Testis (tissue), 5 donors: ENCODE measurements at places on chromosomes 12 and 14. TPM values are rescaled to one million over a fixed set of nuclear protein-coding genes. Genes with fewer than 3 reads are reported as not detected.

Gene CAPZA3
- total RNA-seq, result 186 TPM

Gene TMTC1
- 11.5 TPM for total RNA-seq

Gene ST8SIA1
- total RNA-seq, result 12.0 TPM

GRCh38 chr12:126157575-126157966, 1092.3 kb downstream of the AACS start:
- no peak for DNase-seq

Gene ZDHHC22
- total RNA-seq, result 1.7 TPM

DNA sequence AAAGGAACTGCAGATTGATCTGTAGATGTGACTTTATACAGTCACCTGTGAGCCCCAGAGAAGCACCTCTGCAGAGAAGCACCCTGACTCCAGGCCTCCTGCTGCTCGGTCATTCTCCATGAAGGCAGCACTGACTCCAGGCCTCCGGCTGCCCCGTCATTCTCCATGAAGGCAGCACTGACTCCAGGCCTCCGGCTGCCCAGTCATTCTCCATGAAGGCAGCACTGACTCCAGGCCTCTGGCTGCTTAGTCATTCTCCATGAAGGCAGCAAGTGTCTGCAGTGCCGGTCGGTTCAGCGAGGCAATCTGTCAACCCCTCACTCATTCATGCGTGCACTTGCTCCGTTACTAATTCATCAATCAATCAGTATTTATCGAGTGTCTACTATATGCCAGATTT, 160.3 kb downstream of the PIWIL1 start:
- no peak for DNase-seq

Gene NANOG
- total RNA-seq, result 1.1 TPM

DNA sequence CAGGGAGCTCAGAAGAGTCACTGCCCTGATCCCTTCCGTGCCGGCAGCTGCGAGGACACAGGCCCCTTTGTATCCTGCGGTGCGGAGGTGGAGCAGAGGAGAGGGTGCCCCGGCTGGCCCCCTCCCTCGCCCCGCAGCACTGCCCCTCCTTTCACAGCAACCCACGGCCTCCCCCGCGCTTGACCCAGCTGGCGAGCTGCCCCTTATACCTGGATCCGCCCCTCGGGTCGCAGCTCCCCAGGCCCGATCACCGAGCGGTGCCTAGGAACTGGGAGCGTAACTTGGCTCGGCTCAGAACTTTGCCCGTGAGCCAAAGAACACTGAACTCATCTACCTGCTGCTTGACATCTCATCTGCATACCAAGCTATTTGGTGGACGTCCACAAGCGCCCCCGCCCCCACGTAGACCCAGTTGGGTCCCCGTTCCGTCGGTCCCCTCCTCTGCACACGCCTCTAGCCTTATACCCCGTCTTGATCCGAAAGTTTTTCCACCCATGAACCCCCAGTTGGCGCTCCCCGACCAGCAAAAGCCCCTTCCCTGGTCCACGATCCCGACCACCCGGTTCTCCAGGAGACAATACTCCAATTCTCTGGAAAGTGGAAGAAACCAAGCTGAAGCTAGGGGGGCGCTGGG, 697 bp upstream of the DNAJC14 start:
- peak; percentile 66 for DNase-seq

GRCh38 chr12:90299121-90299520, 590.5 kb upstream of the ATP2B1 start:
- DNase-seq, result no peak

DNA sequence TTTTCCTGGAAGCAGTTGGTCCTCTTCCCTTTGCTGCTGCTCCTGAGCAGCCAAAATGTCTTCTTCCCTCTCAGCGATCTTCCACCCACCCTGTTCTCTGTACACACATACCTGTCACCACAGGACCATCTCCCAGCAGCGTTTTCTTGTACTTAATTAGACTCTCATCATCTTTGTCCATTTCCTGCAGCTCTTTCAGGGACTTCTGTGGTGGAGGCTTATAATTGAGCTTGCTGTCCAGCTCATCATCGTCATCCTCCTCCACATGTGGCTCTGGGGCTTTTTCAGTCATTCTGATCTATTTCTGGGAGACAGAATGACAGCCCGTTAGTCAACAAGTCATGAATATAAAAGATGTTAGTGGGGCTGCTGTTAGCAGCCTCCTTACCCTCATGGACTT, 11.0 kb downstream of the ARHGDIB start:
- no peak for DNase-seq

DNA sequence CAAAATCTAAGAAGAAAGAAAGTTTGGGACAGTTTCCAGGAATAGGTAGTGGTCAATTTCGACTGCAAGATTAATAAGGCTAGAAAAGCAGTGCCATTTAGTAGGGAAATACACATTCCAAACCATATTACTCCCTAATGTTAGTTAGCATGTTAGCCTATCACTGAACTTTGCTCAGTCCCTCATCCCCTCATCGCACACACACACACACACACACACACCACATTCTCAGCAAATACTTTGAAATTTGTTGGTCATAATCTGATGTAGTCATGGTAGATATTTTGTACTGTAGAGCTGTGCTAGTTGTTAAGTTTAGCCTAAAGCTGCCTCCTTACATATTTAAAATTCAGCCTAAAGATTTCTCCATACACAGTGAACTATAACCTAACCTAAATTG, 64.0 kb downstream of the MYF5 start:
- DNase-seq, result no peak

DNA sequence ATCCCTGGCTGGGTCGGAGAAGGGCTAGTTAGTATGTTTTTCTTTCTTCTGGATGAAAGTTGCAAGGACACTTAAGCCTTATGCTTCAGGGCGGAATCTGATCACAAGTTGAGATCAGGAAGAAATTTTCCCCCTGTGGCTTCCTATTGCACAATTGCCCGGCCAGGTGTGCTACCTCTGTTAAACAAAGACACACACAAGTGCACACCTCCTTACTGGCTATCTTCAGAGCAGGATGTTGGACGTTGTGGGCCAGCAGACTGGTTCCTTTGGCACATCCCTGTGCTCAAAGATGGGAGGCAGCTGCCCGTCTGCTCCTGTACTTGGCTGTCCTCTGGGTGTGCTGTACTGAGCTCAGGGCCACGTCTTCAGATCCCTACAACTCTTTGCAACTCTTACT, 19.1 kb downstream of the ETV6 start:
- DNase-seq, result no peak

DNA sequence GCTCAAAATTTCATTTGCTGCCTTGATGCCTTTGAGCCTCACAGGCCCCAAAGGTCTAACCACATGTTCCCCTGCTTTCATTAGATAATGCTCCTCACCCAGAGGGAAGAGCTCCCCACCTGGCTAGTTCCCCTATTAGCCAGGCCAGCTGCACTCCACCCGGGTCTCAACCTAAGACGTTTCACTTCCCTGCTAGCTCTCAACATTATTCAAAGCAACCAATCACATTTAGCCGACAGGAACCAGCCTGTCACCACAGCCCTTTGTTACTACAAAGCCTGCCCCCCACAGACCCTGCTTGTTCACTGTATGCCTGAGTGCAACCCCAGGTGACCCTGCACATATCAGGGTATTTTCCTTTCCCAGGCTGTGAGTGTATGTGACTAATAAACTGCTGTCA, 78.6 kb downstream of the SLC15A5 start:
- no peak for DNase-seq

- DNase-seq, result no peak
Measured at GRCh38 chr14:101587441-101587911, 26.2 kb downstream of the DIO3 start.

Gene PRB2
- 0.62 TPM for total RNA-seq

Gene SLC17A8
- total RNA-seq, result 0.37 TPM

Gene RTL1
- 0.94 TPM for total RNA-seq

DNA sequence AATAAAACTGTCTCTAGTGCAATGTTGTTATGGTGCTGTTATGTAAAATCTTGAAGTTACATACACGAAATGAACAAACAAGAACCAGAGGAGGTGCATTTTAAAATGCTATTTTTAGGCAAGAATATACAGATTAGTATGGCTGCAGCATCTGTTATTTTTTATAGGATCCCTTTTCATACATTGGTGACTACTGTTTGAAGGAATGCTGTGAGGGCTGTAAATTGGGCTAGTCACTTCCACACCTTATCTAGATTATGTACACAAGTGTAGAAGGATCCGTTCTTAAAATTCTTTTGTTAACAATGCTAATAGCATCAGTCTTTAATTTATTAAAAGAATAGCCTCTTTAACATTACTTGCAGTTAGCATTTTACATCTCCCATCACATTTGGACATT, 284.3 kb upstream of the MDGA2 start:
- no peak for DNase-seq

Gene GAS2L3
- 11.8 TPM for total RNA-seq

GRCh38 chr12:12221560-12221959, 45.3 kb downstream of the LRP6 start:
- DNase-seq, result no peak

DNA sequence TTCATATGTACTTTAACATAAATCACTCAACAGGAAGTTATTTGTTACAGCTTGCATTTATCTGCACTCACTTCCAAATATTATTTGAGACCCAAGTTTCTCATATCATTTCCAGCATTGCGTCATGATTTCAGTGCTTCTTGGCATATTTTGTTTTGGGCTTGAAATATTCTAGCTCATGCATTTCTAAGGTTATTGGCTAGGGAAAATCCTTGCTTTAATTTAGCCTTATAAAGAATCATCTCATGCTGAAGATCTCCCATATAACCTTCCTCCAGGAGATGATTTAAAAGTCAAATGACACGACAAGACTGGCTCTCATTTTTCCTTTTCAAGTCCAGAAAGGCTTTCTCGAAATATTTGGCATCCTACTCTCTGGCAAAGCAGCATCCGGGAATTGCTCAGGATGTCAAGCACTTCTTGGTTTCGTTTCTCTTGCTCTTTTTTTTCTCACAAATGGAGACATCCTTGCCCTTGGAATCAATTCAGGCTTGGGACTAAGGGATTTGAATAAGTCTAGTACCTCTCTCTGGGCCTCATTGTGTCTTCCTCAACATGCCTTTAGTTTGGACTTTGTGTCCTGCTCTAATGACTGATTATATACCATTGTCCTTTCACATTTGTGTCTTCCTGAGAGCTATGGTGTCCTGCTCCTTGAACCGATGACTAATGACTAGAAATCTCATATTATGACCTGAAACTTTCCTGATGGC, 295.0 kb downstream of the RMST start:
- DNase-seq, result no peak

DNA sequence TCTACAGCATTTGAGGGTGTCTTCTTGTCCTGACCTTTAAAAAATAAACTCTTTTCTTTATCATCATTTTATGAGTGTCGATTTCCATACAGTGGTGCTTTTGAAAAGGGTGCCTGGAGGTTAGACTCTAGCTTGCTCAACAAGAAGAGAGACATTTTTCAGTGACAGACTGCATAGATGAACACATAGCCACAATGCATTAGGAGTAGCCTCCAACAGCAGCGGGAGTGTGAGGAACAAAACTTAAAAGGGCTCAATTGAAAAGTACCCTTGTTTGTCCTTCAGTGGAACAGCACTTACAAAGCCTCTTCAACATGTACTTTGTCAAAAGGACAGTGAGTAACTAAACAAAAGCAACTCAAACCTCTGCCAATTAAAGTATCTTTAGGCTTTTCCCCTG, 119.3 kb downstream of the SOX5 start:
- DNase-seq, result no peak

DNA sequence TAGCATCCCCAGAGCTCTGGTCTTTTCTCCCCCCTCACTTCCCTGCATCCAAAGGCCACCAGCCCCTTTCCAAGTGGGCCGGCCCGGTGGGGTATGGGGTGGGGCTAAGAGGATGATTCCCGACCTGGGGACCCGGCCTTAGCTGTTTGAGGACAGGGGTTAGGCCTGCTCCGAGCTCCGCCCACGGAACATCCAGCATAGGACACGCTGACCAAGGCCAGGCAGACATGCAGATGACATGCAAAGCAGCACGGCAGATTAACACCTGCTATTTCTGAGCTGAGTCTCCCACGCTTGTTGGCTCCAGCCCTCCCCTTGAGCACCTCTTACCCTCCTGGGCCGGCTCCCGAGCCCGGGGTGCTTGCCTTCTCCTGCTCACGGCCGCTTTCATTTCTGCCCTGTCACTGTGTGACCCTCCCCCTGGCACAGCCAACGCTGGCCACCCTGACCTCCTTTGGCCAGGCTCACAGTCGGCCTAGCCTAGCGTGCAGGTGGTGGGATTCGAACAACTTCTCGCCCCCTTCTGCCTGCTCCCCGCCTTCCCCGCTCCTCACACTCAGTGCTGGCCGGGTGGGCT, 40.2 kb downstream of the TEAD4 start:
- DNase-seq, result no peak

Gene BDKRB2
- total RNA-seq, result 0.87 TPM

DNA sequence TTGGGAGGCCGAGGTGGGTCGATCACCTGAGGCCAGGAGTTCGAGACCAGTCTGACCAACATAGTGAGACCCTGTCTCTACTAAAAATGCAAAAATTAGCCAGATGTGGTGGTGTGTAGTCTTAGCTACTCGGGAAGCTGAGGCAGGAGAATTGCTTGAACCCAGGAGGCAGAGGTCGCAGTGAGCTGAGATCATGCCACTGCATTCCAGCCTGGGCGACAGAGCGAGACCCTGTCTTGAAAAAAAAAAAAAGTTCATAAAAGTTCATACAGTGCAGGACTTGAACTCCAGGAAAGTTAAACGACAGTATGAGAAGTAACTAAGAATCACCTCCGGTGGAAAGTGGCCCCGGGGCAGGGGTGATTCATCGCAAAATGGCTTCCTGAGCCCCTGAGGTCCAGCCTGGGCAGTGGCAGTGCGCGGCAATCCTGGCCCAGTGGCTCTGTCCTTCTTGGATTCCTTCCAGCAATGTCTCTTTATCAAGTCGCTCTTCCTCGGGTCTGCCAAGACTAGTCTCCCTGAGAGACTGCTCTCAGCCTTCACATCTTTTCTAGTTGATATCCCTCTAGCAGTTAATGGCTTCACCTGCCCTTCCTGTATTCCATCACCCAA, 16.7 kb upstream of the MAP1LC3B2 start:
- peak; percentile 57 for DNase-seq

DNA sequence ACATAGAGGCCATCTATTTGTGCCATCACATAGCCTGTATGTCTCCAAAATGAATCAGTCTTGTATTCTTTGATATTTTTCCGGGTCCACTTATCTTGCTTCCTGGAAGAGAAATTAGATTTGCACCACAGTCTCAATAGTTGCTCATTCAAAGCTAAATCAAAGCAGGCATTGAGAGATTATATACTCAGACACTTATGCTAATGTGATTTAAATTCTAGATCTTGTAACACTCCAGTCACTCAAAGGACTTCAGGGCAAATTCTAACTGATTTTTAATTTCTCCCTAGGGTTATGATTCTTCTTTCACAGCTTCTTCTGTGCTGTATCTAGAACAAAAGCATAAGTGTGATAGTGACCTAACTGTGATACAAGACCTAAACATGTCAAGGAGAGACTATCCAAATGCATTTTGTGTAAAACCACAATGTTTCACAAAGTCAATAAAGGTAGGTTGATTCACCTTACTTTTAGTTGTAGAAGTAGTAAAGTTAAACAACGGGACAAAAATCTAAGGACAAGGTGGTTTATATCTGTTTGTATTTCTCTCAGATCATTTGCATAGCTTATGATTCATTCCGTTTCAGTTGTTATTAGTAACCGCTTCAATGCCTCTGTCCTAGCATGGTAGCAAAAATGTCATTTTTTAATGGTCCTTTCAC, 26.8 kb downstream of the PLBD1 start:
- DNase-seq, result no peak
